ENCODE measurements at places on chromosomes 2 and 18. TPM values are rescaled to one million over a fixed set of nuclear protein-coding genes. Genes with fewer than 3 reads are reported as not detected.

The OTX1 gene
- 0.57 TPM for total RNA-seq

The GALNT13 gene
- 0.45 TPM for total RNA-seq

The CNDP1 gene
- not detected for total RNA-seq

The RAMP1 gene
- 3.1 TPM for total RNA-seq

The TUBB8B gene
- total RNA-seq = not detected
